ENCODE measurements at places on chromosomes 2 and 18.

GRCh38 chr2:196153480-196153879 is 17.9 kb downstream of the STK17B start:
- DNase-seq = no peak

GRCh38 chr18:27404855-27405254 is 219.7 kb upstream of the CHST9 start:
- DNase-seq = no peak

GRCh38 chr2:8276026-8276425 is 405.8 kb upstream of the ID2 start:
- DNase-seq = no peak

GRCh38 chr2:88170472-88170892 is 336 bp downstream of the THNSL2 start:
- DNase-seq = peak; percentile 41

DNA sequence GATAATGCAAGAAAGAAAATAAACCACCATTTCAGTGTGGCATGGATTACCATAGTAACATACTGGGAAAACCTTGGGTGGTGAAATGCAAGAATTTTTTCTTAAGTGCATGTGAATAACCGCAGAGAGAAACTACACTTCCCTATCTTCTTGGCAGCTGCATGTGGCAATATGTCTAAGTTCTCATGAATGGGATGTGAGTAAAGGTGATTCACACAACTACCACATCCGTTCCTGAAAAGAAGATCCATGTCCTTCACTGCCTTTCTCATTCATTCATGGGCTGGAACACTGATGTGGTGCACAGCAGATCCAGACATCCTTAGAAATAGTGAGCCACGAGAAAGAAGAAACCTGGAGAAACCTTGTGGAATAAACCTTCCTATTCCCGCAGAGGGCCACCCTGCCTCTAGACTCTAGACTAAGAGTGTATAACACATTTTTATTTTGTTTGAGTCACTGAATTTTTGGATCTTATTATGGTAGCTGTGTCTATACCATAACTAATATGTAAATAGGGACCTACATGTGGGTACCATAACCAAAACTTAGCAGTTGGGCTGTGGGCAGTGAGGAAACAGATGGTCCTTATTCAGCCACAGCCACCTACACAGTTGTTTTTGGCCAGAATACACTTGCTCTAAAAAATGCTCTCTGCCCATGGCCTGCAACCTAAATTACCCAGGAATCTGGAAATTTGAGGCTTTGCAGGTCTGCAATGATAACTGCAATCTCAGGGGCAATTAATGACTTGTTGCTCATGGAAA is 573.3 kb downstream of the LRP1B start:
- DNase-seq = peak; percentile 61

DNA sequence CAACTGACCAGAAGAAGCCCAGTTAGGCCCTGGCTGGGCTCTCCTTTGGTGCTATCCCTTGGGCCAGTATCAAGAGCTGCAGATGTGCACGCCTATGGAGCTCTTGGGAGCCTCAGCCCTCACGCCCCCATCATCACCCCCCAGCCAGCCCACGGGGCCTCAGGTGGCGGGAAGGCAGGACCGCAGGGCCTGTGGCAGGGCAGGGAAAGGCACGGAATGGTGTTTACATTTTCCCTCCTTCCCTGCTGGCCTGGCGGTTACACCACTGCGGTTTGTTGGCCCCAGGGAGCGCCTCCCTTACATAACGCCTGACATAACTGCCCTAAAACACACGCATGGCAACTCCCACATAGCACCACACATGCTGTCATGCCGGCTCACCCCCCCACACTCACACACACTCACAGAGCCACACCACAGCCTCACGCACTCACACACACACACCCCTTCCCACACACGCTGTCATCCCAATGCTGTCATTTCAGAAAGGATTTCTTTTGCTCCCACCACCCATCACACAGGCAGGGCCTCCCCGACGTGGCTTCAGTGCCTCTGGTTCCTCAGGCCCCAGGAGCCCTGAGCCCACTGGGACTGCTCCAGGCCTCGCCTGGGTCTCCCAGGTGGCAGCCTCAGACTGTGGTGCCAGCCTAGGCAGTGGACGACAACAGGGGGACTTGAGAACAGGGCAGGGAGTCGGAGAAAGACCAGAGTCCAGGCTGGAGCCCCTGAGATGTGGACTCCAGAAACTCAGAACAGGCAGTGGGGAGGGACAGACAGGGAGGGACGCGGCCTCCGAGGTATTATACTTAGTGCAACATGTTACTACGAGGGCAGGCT is 15.7 kb downstream of the ZFP36L2 start:
- peak; percentile 83 for DNase-seq

GRCh38 chr18:75214332-75214690 is 3.7 kb downstream of the TSHZ1 start:
- no peak for DNase-seq

- DNase-seq = no peak
Measured at GRCh38 chr2:191625016-191625415, 52.9 kb upstream of the NABP1 start.

DNA sequence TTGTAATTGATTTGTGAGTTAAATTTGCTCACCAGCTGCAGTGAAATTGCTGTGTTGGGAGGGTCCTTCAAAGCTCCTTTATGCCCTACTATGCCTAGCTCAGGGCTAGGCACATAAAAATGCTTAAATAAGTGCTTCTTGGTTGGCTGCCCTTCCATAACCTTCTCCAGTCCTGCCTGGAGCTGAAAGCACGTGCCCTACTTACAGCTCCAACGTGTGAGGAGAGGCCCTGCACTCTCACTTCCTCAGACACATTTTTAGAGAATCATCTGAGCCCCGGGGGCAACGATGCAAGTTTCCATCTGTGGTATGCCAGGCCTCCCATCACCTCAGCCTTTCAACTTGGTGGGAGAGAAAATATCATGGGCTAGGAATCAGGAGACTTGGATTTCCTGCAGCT is 202.7 kb downstream of the BCL11A start:
- DNase-seq = no peak

GRCh38 chr2:46377666-46378560 is 80.7 kb downstream of the EPAS1 start:
- DNase-seq = no peak

- no peak for DNase-seq
Measured at GRCh38 chr2:8174641-8175257, 507.1 kb upstream of the ID2 start.

- DNase-seq = no peak
Measured at GRCh38 chr2:195214072-195214471, 443.0 kb upstream of the SLC39A10 start.

DNA sequence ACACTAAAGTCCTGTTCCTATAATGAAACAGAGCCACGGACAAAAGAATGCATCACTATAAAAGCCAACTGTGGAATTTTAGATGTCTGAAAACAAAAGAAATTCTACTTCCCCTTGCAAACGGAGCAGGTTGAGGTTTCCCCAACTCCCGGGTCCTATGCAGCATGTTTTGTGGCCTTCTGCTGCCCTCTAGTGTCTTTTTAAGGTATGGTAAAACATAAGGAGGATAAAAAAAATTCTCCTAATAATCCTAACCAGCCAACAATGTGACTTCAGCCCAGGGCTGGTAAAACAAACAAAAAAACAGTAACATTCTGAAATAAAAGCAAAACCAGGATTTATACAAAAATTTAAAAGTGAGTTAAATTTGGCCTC is 539.5 kb downstream of the NRXN1 start:
- DNase-seq = peak; percentile 85

DNA sequence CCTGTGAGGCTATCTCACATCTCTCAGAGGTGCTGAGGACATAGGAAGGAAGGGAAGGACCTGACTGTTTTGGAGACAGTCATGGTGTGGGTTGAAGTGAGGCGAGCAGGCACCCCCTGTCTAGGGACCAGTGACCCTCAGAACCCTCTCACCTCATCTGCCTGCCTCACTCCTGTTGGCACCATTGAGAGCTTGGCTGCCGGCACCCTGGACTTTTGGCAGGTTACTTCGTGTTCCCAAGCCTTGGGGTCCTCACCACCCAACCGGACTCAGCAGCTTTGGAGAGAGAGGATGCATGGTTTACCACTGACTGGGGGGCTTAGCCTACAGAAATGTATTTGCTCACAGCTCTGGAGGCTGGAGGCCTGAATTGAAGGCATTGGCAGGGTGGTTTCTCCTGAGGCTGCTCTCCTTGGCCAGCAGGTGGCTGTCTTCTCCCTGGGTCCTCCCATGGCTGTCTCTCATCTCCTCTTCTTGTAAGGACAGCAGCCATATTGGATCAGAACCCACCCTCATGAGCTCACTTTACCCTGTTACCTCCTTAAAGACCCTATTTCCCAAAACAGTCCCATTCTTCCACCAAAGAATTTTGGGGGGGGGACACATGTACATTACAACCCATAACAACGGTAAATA is 142.0 kb downstream of the TSN start:
- DNase-seq = peak; percentile 24

DNA sequence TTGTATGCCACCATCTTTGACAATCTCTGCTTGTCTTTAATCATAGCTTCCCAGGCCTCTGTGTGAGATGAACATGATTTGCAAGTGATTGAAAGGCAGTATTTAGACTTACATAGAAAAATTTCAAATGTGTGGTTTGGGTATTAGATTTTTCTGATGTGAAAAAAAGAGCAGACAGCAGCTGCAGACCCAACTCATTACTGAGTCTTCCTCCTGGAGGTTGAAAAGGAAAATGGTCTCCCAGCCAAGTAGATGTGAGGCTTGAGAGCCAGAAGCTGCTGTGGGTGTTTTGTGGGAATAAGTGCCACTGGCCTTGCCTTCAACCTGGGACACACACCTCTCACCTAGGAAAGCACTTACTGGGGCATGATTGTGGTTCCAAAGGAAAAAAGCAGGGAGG is 92.5 kb downstream of the KCTD18 start:
- no peak for DNase-seq

GRCh38 chr2:168632709-168633121 is 169.7 kb upstream of the NOSTRIN start:
- peak; percentile 59 for DNase-seq

GRCh38 chr2:162063899-162064298 is 10.1 kb downstream of the DPP4 start:
- no peak for DNase-seq

DNA sequence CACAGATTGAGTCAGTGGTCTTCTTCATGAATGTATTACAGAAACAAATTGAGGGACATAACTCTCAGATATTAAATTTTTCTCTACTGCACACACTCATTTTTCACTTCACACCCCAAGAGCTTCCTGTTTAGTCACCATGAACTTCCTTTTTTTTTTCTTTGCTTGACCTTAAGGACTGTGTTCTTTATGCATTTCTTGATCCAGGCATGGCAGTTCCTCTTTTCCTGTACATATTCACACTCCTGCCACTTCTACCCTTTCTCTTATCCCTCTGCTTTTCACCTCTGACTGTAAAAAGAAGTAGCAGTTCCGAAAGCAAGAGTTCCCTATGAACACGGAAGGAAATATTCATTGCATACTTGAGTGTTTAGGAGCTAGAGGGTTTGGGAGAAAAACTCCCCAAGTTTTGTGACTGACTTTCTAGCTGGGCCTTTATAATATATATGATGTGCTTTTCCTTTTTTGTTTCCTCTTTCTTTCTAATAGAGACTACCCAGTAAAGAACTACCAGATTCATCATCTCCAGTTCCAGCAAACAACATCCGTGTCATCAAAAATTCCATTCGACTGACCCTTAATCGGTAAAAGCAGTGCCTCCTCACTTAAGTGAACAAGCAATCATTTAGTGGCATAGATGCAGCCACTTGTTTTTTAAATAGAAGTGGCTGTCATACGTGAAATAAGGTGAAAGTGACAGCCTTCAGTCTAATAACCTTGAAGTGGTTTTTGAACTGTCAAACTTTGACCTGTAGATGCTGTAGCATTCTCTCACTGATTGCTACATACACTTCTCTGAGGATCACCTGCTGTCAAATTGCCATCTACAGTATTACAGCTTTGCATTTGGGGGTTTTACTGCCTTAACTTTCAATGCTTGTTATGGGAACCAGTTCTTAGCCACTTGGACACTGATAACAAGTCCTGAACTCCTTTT is 40.8 kb downstream of the PAPOLG start:
- peak; percentile 72 for DNase-seq

Measured in hematopoietic multipotent progenitor cell (in vitro differentiated cells).